ENCODE measurements at places on chromosomes 6 and 20.

DNA sequence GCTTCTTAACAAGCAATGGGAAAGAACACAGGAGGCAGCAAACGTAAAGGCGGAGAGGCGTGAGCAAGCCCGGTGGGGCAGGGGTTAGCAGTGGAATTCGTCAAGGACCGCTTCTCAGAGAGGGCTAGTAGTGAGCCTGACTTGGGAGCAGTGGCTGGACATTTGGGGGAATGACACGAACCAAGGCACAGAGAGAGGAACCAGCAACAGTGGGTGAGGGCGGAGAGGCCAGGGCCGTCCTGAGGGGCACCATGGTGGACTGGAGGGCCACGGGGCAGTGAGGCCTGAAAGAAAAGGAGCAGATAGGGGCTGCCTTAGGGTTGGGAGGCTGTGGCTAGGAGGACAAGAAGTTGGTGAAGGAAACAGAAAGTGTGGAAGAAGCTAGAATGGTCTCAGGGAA, 12.1 kb upstream of the ARID1B start:
- no peak for DNase-seq

GRCh38 chr20:4677846-4678245, 43.9 kb upstream of the PRND start:
- DNase-seq = no peak

DNA sequence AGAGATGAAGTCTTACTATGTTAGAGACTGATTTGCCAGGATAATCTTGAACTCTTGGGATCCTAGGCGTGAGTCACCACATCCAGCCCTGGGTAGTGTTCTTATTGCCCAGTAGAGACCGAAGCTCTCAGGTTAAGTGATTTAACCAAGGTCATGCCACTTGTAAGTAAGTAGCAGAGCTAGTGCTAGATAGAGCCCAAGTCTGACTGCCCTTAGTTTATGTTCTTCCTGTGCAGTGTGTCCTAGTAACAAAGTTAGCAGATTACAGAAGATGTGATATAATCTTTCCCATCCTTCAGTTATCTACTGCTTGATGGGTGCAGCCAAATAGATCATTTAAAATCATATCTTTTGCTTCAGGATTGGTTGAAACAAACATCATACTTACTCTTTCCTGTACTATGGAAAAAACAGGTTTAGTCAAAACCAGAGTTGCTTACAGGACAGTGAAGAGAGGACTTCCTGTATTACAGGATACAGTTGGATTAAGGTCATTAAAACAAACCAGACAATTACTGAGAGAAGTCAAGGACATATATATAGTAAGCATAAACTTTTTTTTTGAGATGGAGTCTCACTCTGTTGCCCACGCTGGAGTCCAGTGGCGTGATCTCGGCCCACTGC, 9.5 kb upstream of the PABPC1L start:
- no peak for DNase-seq

- DNase-seq = no peak
Observed at GRCh38 chr6:14638906-14639761, 521.6 kb downstream of the CD83 start.

GRCh38 chr6:159633196-159633595, 59.8 kb downstream of the SOD2 start:
- DNase-seq = no peak

DNA sequence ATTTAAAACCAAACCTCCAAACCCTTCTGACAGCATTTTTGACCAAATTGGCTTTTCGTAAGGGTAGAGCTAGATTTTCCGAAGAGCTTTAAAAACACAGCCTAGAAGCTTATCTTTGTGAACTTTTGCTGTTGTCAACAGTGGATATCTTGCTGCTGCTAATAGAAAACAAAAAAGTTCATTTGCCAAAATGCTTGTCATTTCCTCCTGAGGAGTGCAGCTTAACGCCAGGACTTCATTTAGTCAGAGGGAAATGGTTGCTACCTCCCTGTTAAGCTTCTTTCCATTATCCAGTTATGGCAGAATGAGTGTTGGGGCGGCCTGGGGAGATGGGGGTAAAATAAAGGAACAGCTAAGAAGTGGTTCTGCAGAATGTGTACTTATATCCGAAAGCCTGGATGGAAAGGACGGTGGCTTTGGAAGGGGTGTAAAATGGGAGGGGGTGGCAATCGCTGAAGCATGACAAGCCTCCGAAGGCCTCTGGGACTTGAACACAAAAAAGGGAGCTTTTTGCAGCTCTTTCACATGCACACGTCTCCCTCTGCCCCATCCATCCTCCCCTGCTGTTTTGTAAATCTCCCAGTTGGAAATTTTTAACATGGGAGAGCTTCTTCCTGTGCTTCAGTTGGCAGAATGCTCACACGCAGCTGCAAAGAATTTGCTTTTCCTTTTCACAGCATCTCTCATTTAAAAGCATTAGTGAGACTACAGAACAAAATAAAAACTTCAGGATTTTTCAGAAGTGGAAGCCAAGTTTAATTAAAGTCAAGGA, 22.5 kb downstream of the JARID2 start:
- DNase-seq = no peak

DNA sequence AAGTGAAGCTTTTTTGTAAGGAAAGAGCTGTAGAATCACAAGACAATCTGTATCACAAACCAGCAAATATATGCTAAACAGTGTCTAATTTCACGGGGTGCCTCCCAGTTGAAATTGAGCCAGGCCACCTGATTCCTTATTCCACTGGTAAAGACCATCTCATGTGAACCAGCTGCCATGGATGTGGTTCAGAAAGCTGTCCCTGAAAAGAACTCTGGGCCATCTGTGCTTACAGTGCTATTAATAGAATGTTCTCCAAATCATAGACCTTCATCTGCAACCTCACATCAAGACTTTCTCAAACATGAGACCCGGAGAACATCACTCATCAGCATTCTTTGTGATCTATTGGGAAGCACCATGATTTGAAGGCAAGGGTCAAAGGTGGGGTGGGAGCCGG, 89.7 kb downstream of the FBXO5 start:
- no peak for DNase-seq

- no peak for DNase-seq
Observed at GRCh38 chr6:1103945-1104623, 207.8 kb upstream of the FOXQ1 start.

DNA sequence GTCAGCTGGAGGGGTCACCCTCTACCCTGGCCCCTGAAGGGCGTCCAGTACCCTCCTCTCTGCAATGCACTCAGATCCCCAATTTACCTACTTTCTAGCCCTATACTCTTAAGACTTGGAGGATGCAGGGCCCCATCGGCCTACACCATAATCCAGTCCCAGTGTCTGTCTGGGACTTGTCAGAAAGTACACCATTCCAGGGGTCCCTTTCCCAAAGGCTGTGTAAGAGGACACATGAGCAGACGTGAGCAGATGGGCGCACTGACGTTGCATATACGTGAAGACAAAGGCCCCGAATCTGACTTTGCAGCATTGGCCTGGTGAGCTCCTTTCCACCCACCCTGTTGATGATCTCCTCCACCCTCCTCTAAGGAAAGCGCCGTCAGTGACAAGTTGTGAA, 20.9 kb upstream of the SMOC2 start:
- DNase-seq = no peak

DNA sequence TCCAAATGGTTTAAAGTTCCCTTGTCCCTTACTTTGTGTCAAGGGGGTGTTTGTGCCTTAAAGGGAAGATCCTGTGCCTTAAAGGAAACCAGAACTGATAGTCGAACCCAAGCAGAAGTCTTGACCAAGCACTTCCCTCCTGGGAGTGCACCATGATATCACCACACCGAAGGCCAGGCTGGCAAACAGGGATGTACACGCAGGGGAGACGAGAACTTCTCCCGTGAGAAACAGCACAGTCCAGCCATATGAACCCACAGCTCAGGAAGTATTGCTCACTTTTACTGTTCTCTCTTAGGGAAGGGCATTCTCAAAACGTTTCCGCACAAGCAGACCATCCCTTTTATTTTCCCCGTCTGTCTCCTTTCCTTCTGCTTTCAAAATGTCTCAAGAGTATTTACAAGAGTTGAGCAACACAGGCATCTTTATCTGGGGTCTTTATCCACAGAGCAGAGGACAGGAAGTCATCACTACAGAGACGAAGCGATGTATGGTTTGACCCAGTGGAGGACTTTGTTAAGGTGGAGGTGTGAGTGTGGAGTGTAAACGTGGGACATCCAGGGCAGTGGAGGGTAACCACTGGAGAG, 12.8 kb upstream of the SERPINB1 start:
- DNase-seq = no peak

DNA sequence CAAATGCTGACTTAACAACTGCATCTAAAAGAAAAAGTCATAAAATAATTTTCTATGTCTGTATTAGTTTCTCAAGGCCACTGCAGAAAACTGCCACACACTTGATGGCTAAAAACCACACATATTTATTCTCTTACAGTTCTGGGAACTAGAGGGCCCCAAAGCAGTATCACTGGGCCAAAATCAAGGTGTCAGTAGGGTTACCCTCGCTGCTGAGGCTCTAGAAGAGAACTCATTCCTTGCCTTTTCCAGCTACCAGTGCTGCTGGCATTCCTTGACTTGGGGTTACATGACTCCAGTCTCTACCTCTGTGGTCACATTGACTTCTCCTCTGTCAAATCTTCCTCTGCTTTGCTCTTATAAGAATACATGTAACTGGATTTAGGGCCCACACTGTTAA, 124.6 kb upstream of the THEMIS start:
- no peak for DNase-seq

GRCh38 chr20:62670156-62670555, 27.9 kb downstream of the SLCO4A1 start:
- no peak for DNase-seq

Data from glutamatergic neuron (in vitro differentiated cells).